ENCODE measurements at places on chromosomes 2 and 18. TPM values are rescaled to one million over a fixed set of nuclear protein-coding genes. Genes with fewer than 3 reads are reported as not detected.

GRCh38 chr18:48003426-48004349 is 73.2 kb upstream of the SMAD2 start:
- H3K27me3 ChIP-seq = no peaks in the 10 kb centered on the region
- H3K4me3 ChIP-seq = no peak overlapping the region
- H3K27ac ChIP-seq = peak overlapping the region; percentile 97
- no peaks in the 10 kb centered on the region for H3K36me3 ChIP-seq

- H3K4me1 ChIP-seq = no peaks in the 10 kb centered on the region
- DNase-seq = no peak
- H3K36me3 ChIP-seq = no peaks in the 10 kb centered on the region
- H3K4me3 ChIP-seq = no peak overlapping the region
- no peaks in the 10 kb centered on the region for H3K27me3 ChIP-seq
Observed at GRCh38 chr2:68673631-68674030, 30.3 kb downstream of the PROKR1 start.

- no peaks in the 10 kb centered on the region for H3K36me3 ChIP-seq
- H3K4me1 ChIP-seq = peaks cover 9% of the 10 kb centered on the region
- H3K27ac ChIP-seq = no peak overlapping the region
- DNase-seq = peak; percentile 14
Observed at GRCh38 chr2:241036397-241036963, 38.1 kb downstream of the SNED1 start.

The NPPC gene
- not detected for total RNA-seq

GRCh38 chr2:10920764-10921388 is 9.1 kb downstream of the KCNF1 start:
- no peaks in the 10 kb centered on the region for H3K36me3 ChIP-seq
- no peaks in the 10 kb centered on the region for H3K27me3 ChIP-seq
- H3K4me3 ChIP-seq = no peak overlapping the region
- no peak for DNase-seq
- H3K4me1 ChIP-seq = no peaks in the 10 kb centered on the region

DNA sequence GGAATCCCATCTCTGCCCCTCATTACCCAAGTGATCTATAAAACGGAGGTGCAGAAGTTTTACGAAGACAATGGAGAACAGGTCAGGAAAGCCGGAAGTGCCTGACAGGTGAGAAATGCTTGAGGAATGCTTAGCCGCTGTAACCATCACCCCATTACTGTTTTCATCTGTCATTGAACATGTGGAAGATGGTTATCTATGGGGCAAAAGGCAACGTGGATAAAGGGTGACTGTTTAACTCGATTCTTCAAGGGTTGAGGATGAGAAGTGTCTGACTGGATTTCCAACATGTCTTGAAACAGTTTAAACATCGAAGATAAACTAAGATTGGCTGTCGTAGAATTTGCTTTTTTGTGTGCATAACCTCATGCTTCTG is 17.3 kb downstream of the HK2 start:
- H3K27ac ChIP-seq = peak overlapping the region; percentile 71
- H3K27me3 ChIP-seq = no peaks in the 10 kb centered on the region
- peaks cover 79% of the 10 kb centered on the region for H3K4me1 ChIP-seq
- peaks cover 24% of the 10 kb centered on the region for H3K36me3 ChIP-seq

DNA sequence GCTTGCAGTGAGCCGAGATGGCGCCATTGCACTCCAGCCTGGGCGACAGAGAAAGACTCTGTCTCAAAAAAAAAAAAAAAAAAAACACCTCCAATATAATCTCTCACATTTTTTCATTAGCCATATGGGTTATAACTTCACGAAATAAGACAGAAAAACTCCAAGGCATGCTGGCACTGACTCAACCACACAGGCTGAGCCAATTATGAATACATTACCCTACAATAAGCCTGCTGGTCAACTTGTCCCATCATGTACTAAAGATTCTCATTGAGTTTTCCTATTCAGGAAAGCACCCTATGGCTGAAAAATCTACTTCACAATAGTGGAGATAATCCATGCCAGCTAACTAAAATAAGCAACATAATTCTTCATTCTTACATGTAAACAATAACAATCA is 12.8 kb upstream of the MAP3K20 start:
- no peaks in the 10 kb centered on the region for H3K36me3 ChIP-seq
- H3K4me1 ChIP-seq = no peaks in the 10 kb centered on the region
- DNase-seq = no peak
- H3K4me3 ChIP-seq = no peak overlapping the region
- H3K27me3 ChIP-seq = no peaks in the 10 kb centered on the region

GRCh38 chr2:101998896-101999789 is 7.4 kb downstream of the IL1R2 start:
- peak overlapping the region; percentile 19 for H3K4me3 ChIP-seq
- H3K27ac ChIP-seq = peak overlapping the region; percentile 92
- H3K36me3 ChIP-seq = no peaks in the 10 kb centered on the region
- H3K27me3 ChIP-seq = no peaks in the 10 kb centered on the region
- DNase-seq = peak; percentile 83

DNA sequence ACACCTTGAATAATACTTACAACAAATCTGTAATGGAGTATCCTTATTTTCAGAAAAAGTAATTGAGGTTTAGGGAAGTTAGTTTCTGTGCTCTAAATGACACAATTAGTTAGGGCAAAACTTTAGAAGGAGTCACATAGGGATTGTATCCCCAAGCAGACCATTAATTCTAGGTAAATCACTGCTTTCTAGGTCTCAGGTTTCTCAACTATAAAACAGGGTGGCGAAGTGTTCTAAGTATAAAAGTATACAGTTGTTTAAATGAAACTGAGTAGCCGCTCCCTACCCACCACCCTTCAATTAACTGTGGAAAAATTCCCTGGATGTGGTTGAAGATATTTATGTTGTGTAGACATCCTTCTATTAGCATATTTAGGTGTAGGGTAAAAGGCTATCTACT is 19.9 kb upstream of the TMEM178A start:
- H3K4me3 ChIP-seq = no peak overlapping the region
- H3K27me3 ChIP-seq = no peaks in the 10 kb centered on the region
- H3K27ac ChIP-seq = peak overlapping the region; percentile 36
- no peak for DNase-seq

DNA sequence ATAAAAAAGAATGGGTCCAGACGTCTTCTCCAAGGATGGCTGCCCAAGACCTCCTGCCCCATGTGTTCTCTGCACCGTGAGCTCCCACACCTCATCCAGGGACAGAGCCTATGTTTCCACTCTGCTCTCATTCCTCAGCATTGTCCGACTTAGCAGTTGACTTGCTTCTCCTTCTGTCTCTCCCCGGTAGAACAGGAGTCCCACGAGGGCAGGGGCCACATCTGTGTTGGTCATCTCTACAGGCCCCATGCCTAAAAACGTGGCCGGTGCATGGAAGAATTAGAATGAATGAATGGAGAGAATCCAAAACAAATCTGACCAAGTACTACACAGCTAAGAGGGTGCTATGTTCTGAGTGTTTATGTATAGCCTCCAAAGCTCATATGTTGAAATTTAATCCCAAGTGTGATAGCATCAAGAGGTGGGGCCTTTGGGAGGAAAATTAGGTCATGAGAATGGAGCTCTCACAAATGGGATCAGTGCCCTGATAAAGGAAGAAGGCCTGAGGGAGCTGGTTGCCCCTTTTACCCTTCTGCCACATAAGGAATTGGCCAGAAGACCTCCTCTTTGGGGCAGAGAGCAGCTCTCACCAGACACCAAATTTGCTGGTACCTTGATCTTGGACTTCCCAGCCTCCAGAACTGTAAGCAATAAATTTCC is 55.9 kb downstream of the FAM178B start:
- H3K27ac ChIP-seq = no peak overlapping the region
- H3K4me1 ChIP-seq = peaks cover 14% of the 10 kb centered on the region
- no peaks in the 10 kb centered on the region for H3K36me3 ChIP-seq
- no peak overlapping the region for H3K4me3 ChIP-seq
- no peak for DNase-seq

DNA sequence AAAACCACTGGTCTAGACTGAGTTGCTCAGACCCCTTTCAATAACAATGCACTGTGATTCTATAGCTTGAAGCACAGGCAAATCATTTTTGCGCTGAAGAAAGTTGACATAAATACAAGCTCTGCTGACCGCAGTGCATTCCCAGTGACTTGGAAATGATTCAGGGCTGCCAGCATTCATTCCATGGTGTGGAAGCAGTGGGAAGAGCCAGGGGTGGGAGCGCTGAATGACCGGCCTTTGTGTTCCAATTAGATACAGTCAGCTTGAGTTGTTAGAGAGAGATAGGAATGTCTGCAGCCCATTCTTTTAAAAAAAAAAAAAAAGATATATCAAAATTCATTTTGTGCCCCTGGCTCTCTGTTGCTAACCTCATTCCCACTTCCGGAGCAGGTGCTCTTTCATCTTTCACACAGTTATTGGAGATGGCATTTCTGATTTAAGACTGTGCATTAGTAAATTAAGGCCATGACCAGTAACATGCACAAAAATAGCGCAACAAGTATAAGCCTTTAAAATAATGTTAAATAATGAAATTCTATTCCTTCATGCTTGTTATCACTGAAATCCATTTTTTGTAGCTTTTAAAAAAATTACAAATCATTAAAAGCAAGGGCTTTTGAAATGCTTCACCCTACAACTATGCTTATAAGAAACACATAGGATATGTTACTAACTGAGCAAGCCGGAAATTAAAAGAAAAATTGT is 59.4 kb upstream of the CTLA4 start:
- H3K4me1 ChIP-seq = peaks cover 36% of the 10 kb centered on the region
- no peaks in the 10 kb centered on the region for H3K36me3 ChIP-seq
- peak; percentile 52 for DNase-seq
- H3K27me3 ChIP-seq = no peaks in the 10 kb centered on the region
- no peak overlapping the region for H3K27ac ChIP-seq
- H3K4me3 ChIP-seq = no peak overlapping the region

All from PC-3 (cell line).